ENCODE measurements at places on chromosomes 4 and X. TPM values are rescaled to one million over a fixed set of nuclear protein-coding genes. Genes with fewer than 3 reads are reported as not detected.

- no peak for DNase-seq
- H3K4me1 ChIP-seq = no peaks in the 10 kb centered on the region
- no peak overlapping the region for H3K27ac ChIP-seq
Measured at GRCh38 chr4:181946902-181947301, 296.3 kb upstream of the TENM3 start.

GRCh38 chr4:153114771-153115321 lies 89.4 kb upstream of the TRIM2 start:
- H3K27ac ChIP-seq = peak overlapping the region; percentile 39
- peaks cover 10% of the 10 kb centered on the region for H3K4me1 ChIP-seq
- H3K27me3 ChIP-seq = no peaks in the 10 kb centered on the region

DNA sequence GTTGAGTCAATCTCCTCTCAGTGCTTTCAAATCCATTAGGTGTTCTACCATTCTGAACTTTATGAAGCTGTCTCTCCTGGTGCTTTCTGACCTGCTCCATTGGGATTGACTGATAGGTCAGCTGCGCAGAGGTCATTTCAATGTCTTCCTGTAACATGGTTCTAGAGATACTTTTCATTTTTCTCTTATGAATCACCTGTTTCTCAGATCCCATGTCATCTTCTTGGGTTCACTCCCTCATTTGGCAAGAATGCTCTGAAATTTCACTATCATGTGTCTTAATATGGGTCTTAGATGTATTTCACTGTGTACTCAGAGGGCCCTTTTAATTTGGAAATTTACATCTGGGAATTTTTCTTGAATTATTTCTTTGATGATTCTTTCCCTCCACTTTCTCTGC lies 13.8 kb upstream of the PGM2 start:
- no peaks in the 10 kb centered on the region for H3K27me3 ChIP-seq
- no peaks in the 10 kb centered on the region for H3K36me3 ChIP-seq
- peaks cover 9% of the 10 kb centered on the region for H3K4me1 ChIP-seq
- no peak overlapping the region for H3K4me3 ChIP-seq

GRCh38 chrX:132489578-132490419 lies 961 bp upstream of the MBNL3 start:
- H3K4me3 ChIP-seq = peak overlapping the region; percentile 47
- H3K36me3 ChIP-seq = no peaks in the 10 kb centered on the region
- no peak overlapping the region for H3K27ac ChIP-seq
- no peak for DNase-seq
- peaks cover 17% of the 10 kb centered on the region for H3K4me1 ChIP-seq
- H3K27me3 ChIP-seq = peaks cover 51% of the 10 kb centered on the region

DNA sequence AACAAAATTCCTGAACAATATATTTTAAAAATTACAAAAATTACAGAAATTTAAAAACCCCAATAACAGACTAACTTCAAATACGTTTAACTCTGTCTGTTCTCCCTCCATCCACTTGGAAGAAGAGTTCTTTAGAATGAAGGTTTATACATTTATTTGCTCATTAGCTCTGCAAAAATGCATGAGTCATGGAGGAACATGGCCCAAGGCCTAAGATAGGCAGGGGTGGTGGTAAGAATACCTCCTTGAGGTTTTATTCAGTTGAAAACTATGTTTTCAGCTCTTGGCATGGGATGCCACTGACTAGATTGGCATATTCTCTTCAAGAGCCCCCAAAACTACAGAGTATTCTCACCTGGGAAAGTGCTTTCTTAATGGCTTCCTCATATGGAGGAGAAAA lies 8.8 kb upstream of the LRRC66 start:
- no peaks in the 10 kb centered on the region for H3K4me1 ChIP-seq
- H3K27me3 ChIP-seq = no peaks in the 10 kb centered on the region
- no peaks in the 10 kb centered on the region for H3K36me3 ChIP-seq
- no peak for DNase-seq

GRCh38 chr4:21991050-21991449 lies 42.5 kb upstream of the KCNIP4 start:
- H3K4me3 ChIP-seq = no peak overlapping the region
- H3K27ac ChIP-seq = no peak overlapping the region
- no peaks in the 10 kb centered on the region for H3K4me1 ChIP-seq
- H3K36me3 ChIP-seq = no peaks in the 10 kb centered on the region

- H3K36me3 ChIP-seq = no peaks in the 10 kb centered on the region
- no peak overlapping the region for H3K4me3 ChIP-seq
- no peaks in the 10 kb centered on the region for H3K27me3 ChIP-seq
- no peak overlapping the region for H3K27ac ChIP-seq
Measured at GRCh38 chr4:105652286-105652888, 56.1 kb downstream of the INTS12 start.

DNA sequence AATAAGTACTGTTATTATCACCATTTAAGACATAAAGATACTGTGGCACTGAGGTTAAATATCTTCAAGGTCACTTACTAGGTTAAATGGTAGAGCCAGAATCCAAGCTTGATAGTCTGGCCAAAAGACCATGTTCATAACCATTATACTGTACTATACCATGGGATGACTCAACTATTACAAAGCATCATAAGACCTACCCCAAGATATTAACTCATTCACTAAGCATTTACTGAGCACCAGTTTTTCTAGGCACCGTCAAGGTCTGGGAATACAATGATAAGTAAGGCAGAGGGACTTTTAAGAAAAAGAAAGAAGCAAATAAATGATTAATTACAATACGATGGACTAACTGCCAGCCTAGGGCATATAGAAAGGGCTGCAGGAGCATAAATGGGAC lies 95.5 kb upstream of the KCTD8 start:
- no peaks in the 10 kb centered on the region for H3K4me1 ChIP-seq
- no peaks in the 10 kb centered on the region for H3K27me3 ChIP-seq
- H3K4me3 ChIP-seq = no peak overlapping the region
- no peak overlapping the region for H3K27ac ChIP-seq

GRCh38 chr4:1794809-1795298 lies 1.8 kb downstream of the FGFR3 start:
- peak overlapping the region; percentile 80 for H3K4me3 ChIP-seq
- no peaks in the 10 kb centered on the region for H3K27me3 ChIP-seq
- DNase-seq = no peak
- H3K36me3 ChIP-seq = no peaks in the 10 kb centered on the region

DNA sequence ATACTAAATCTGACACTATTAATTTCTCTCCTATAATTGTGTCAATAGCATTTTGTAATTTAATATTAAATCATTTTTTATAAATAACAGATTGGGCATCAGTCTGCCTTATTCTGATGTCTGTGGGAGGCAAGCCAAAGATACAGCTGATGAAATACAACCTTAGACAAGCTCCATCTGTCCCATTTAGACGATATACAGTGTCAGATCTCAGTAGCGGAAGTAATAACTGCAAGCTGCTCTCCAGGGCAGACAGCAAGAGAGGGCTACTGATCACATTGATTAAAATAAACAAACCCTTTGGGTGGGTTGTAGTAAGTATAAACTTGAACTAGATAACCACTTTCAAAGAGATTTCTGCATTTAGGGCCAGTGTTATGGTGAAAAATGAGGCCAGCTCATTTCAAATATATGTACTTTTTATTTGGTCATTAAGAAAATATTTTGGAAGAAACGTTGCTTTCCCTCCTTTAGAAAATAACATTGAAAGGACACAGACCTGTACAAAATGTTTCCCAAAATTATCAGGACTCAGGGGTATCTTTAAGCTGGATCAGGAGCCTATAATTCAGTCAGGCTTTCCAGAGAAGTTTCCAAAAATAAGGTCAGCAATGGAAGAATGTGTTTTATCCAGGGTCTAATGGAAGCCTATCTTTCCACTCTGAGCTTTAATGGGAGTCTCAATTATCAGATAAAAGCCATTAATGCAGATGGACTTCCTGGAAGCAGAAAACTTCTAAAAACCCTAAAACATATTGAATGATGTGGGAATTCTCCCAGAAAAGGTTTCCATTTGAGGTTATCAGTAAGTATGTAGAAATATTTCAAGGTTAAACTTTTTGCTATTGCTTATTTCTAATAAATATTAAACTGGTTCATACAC lies 1028.8 kb upstream of the IGFBP7 start:
- H3K4me1 ChIP-seq = no peaks in the 10 kb centered on the region
- H3K4me3 ChIP-seq = no peak overlapping the region
- H3K36me3 ChIP-seq = no peaks in the 10 kb centered on the region
- H3K27ac ChIP-seq = no peak overlapping the region

DNA sequence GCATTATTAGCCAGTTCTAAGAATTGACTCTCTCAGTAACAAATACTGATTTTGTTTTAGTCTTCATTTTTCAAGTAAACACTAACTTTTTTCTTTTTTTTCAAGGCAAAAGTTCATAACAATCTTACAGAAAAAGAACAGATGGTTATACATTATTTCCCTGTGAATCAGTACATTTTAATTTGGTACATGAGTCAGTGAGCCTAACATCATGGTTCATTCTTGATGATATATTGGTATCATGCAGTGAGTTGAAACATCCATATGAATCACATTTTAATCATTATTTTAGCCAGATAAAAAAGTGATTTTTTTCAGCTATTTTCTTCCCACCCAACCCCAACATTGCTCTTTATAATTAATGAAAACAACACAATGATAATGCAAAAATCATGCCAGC lies 184.3 kb upstream of the TACR3 start:
- no peaks in the 10 kb centered on the region for H3K27me3 ChIP-seq
- H3K27ac ChIP-seq = no peak overlapping the region
- no peak for DNase-seq
- H3K36me3 ChIP-seq = no peaks in the 10 kb centered on the region

DNA sequence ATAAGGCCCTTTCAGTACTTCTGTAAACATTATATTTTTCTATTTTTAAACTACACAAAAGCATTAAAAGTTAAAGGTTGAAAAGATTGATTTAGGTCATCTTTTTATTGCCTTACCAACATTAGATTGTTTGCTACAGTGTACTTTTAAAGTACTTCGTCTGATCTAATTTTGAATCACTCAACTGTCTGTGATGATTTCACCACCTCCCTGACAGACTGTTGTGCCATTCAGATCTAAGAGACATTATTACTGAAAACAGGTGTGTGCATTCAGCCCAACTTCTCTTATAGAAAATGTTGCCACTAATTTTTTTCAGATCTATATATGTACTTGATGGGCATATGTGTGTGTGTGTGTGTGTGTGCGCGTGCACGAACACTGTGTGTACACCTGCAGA lies 39.3 kb downstream of the GASK1B start:
- H3K36me3 ChIP-seq = no peaks in the 10 kb centered on the region
- H3K4me1 ChIP-seq = peaks cover 3% of the 10 kb centered on the region
- H3K4me3 ChIP-seq = no peak overlapping the region
- no peak overlapping the region for H3K27ac ChIP-seq
- no peak for DNase-seq

DNA sequence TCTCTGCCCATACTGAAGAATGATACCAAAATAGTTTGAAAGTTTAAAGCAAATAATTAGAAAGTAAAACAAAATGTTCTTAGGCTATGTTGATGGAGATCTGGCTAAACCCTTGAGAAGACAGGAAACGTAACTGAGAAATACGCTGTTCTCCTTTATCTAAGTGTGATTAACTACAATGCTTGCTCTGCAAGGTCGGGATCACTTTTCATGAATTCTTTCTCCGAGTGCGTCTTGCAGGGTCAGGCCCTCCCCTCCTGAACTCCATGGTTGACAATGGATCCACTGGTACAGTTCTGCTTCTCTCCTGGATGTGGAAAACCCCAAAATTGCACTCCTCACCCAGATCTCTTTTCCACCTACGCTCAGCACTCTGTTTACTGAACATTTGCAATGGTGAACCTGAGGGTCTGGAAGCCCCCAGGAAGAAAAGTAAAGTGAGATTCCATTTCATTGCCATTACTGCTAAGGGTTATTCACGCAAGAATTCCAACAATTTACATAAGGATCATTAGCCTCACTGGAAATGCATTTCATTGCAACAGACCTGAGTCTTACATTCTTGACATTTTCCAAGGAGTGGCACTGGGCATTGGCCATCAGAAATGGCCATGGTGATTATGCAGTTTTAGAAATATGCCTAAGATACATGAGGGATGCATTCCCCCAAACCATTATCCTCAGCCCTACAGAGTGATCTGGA lies 24.6 kb upstream of the WWC2 start:
- H3K36me3 ChIP-seq = no peaks in the 10 kb centered on the region
- H3K4me3 ChIP-seq = no peak overlapping the region
- no peaks in the 10 kb centered on the region for H3K27me3 ChIP-seq
- no peak overlapping the region for H3K27ac ChIP-seq
- H3K4me1 ChIP-seq = no peaks in the 10 kb centered on the region
- DNase-seq = no peak

- H3K36me3 ChIP-seq = no peaks in the 10 kb centered on the region
- no peak overlapping the region for H3K27ac ChIP-seq
- H3K4me1 ChIP-seq = 0 out of 2 replicates have a peak, but pooled peaks cover 4% of the 10 kb centered on the region
- DNase-seq = no peak
Measured at GRCh38 chr4:97404876-97405523, 738.3 kb downstream of the STPG2 start.

Gene CT45A2
- not detected for total RNA-seq

Gene HOPX
- total RNA-seq = 0.42 TPM

Gene ASB12
- not detected for total RNA-seq

Gene SPATA4
- total RNA-seq = 0.20 TPM

Gene NLGN3
- 1.4 TPM for total RNA-seq

Gene XAGE1A
- total RNA-seq = not detected

Gene UCHL1
- 0.54 TPM for total RNA-seq
